Gastroesophageal sphincter (tissue), 4 donors: ENCODE measurements at places on chromosomes 2 and 18. TPM values are rescaled to one million over a fixed set of nuclear protein-coding genes. Genes with fewer than 3 reads are reported as not detected.

DAW1 gene
- not detected for total RNA-seq

ESCO1 gene
- 22.1 TPM for total RNA-seq

DPP4 gene
- total RNA-seq, result 4.6 TPM

EHBP1 gene
- total RNA-seq, result 156 TPM

SH3RF3 gene
- 10.1 TPM for total RNA-seq

TANC1 gene
- total RNA-seq, result 37.4 TPM

PROKR1 gene
- 0.08 TPM for total RNA-seq

IL37 gene
- not detected for total RNA-seq

SLC4A5 gene
- 9.4 TPM for total RNA-seq

RAB1A gene
- total RNA-seq, result 86.1 TPM

HRH4 gene
- not detected for total RNA-seq

GALNT5 gene
- total RNA-seq, result under 0.01 TPM

CYP27C1 gene
- total RNA-seq, result 0.12 TPM

SELENOI gene
- 8.7 TPM for total RNA-seq

- ATAC-seq, result peak; percentile 25
These were observed 81.5 kb upstream of the LDLRAD4 start for GRCh38 chr18:13136904-13137669.

DNA sequence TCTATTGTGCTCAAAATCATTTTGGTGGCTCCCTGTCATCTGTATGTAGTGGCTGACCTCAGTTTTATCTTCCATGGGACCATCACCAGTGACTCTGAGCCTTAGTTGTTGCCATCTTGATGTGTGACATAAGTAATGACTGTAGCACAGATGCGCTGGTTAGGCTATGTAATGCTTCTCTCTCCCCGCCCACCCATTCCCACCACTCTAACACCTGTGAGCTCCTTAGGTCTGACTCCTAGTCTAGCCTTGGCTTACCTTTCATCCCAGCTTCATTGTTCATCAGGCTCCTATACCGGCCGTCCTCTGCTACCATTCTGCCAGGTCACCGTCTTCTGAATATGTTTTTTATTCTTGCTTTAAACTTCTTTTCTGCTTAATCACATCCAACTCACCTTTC lies 17.2 kb downstream of the MYO1B start:
- no peak for ATAC-seq

DNA sequence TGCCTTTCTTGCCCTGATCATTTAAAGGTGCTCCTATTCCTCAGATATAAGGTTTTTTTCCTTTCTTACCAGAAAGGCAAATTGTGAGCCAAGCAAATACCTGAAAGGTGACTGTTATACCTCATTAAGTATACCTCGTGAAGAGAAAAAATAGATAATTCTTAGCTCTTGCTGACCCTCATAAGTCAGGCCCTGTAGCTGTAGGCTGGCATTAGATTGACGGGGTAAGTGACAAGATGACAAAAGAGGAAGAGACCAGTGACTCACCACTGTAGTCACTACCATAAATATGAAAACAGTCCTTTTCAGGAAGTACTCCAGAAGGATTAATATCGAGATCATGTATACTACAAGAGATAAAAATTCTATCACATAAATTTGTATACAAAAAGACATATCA lies 104.6 kb downstream of the PTPN4 start:
- no peak for ATAC-seq

DNA sequence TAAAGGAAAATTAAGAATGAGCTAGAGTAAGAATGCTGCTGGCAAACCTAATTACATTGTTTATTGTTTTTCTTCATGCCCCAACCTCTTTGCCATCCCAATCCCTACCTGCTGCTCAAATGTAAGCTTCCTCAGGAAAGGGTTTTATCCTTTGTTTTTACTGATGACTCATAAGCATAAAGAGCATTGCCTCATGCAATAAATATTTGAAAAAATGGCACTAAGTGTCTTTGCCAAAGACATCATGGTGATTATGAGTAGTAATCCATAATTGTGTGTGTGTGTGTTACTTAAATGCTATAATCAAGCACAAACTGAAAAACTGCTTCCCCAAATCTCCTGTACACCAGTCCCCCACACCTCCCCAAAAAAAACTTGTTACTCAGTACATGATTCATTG lies 53.4 kb downstream of the DNER start:
- no peak for ATAC-seq

GRCh38 chr2:182860858-182861257 lies 5.6 kb downstream of the FRZB start:
- no peak for ATAC-seq

GRCh38 chr2:108776475-108776874 lies 10.1 kb upstream of the CCDC138 start:
- ATAC-seq, result no peak

GRCh38 chr2:43025709-43026295 lies 200.6 kb downstream of the ZFP36L2 start:
- ATAC-seq, result no peak

GRCh38 chr2:6538607-6539006 lies 327.1 kb downstream of the CMPK2 start:
- ATAC-seq, result no peak

DNA sequence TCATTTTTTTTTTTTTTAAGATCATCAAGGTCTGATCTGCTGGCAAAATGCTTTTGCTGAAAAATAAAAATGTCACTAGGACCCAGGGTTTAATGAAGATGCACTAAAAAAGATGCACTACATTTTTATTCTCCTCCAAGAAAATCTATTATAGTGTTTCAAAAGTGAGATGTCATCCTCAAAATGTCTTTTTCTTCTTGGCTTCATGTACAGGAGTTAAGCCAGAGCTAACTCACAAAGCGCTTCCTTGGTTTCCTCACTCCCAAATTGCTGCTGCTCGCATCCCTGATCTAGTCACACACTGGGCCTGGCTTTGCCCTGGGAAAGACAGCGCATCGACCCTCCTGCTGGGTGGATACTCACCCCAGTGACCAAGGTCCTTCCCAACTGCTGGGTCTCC lies 113.4 kb upstream of the CCDC68 start:
- ATAC-seq, result no peak

GRCh38 chr2:95552911-95553310 lies 38.9 kb upstream of the TRIM43 start:
- ATAC-seq, result no peak

DNA sequence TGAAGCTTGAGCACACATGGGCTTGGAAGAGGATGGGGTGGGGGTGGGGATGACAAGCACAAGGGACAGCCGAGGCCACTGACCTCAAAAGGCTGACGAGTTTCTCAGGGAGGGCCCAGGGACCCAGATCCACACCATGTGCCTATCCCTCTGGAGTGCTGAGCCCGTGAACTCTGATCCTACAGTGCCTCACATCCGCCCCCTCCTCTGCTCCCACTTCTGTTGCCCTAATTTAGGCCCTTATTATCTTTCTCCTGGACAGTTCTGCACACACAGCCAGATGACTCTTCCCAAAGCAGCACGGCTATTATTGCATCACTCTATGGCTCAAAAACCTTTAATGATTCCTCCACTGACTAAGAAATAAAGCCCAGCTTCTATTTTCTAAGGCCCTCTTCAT lies 24.8 kb downstream of the CYRIA start:
- peak; percentile 46 for ATAC-seq

DNA sequence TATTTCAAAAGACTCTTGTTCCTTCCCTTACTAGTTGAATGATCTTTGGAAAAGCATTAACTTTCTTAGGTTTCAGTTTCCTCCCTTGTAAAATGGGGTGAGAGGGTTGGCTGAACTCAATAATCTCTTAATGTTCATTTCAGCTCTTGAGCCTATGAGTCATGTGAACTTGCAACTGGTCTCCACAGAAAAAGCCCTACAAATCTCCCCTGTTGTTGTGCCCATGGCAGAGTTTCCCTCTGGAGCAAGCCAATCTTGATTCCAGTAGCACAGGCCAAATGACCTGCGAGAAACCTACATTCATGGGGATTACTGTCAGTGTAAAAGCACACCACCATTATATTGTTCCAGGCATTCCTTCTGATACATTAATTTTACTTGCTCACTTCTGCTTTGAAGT lies 388.9 kb downstream of the ALK start:
- ATAC-seq, result no peak

DNA sequence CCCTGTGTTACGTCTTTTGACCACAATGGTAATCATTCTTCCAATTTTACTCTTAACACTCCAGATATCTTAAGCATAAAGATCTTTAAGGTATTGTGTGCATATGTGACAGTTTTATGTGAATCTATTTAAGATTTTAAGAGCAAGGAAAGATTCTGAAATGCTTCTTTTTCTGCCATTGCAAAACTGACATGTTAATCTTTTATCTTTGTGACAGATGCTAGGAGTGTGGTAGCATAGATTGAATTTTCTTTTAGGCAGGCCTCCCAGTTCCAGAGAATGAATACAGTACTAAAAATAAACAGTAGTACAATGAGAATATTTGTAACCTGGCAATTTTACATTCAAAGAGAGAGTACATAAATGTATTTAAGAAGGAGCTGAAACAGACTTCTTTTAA lies 232.5 kb upstream of the ZSWIM2 start:
- ATAC-seq, result no peak

DNA sequence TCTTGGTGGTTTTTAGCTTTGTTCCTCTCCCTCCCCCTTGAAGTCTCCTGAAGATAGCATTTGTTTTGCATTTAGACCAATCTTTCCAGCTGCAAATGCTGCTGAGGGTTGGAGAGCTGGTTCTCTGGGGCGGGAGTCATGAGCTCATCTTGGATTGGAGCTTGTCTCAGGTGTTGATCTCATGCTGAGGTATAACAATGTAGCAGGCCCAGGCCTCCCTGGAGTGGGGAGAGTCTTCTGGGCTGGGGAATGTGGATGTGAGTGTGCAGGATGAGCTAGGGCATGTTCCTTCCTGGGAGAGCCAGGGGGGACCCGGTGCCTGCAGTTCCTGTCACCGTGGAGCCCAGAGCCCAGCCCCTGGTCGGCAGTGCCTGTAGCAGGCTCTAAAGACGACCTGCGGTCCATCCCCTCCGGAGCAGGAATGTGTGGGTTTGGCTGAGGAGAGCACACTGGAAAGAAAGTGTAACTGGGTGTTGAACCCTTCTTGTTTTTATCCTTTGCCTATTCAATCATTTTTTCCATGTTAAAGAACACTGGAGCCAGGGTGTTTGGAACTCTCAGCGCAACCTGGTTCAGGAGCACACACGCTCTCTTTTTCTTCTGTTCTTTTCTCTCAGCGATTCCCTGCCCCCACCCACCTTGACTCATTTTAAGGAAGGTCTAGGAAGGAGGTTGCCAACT lies 2.7 kb downstream of the ZNF532 start:
- no peak for ATAC-seq

GRCh38 chr18:54622084-54622483 lies 31.0 kb downstream of the DYNAP start:
- no peak for ATAC-seq

DNA sequence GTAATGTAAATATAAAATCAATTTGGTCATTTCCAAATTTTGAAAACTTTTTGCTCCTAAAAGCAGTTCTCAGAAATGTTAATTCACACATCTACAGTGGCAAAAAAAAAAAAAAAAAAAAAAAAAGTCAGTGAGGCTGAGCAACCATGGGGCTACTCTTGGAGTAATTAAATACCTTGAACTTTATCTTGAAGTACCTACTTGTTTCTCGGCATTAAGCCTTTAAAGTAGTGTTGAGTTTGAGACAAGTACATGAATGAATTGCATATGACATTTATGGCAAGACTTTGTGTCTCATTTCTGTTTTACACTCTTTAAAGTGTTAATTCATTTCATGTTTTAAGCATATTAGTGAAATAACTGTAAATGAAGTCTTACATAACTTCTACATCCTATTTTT lies 613.3 kb downstream of the XIRP2 start:
- ATAC-seq, result no peak

- ATAC-seq, result no peak
These were observed 46.7 kb upstream of the CDKL4 start for GRCh38 chr2:39290433-39290832.

- ATAC-seq, result no peak
These were observed 42.6 kb downstream of the INPP4A start for GRCh38 chr2:98487101-98487805.

DNA sequence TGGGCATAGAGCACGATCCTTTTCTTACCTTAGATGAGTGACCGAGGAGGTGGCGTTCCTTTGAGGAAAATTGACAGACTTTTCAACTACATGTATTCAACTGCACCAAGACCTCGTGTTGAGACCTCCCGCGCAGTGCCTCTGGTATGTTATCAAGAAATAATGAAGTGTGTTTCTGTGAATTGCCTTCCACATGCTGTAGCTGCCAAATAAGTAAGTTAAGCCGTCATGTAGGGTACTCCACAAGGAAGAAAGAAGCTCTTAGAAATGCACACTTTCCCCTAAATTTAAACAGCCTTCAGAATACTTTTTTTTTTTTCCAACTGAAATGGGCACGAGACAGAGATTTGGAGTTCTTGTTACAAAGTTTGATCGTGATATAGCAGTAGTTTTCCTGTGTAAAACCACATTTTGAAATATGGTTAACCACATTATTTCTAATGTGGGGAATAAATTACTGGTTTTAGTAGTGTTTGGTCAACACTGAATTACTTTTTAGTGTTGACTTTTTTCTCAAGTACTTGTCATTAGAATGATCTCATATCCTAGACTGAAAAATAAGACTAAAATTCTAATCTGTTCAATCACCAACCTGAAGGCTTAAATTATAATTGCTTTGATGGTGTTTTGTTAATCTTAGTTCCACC lies 30.5 kb downstream of the PDK1 start:
- ATAC-seq, result no peak

- peak; percentile 98 for ATAC-seq
These were observed at the start of gene TMEM185B for GRCh38 chr2:120223034-120223912. Gene TMEM185B (minus strand): TSS chr2:120223400. CDS start chr2:120222976, 424 bp downstream.

GRCh38 chr2:49861821-49862220 lies 707.5 kb upstream of the FSHR start:
- ATAC-seq, result peak; percentile 16

GRCh38 chr2:157261199-157261782 lies 3.8 kb downstream of the GALNT5 start:
- ATAC-seq, result no peak

- no peak for ATAC-seq
These were observed 4.4 kb upstream of the ASB1 start for GRCh38 chr2:238422285-238422684.
